Fibroblast of skin of right quadriceps (primary cell): ENCODE measurements at places on chromosomes 2 and 18.

GRCh38 chr18:25299426-25300300 lies 52.3 kb downstream of the ZNF521 start:
- DNase-seq, result peak; percentile 82

- DNase-seq, result no peak
Measured at GRCh38 chr2:98935777-98936352, at the start of gene CRACDL. CRACDL (minus strand) TSS chr2:98936225; CDS start chr2:98846800, 89,425 bp downstream.

DNA sequence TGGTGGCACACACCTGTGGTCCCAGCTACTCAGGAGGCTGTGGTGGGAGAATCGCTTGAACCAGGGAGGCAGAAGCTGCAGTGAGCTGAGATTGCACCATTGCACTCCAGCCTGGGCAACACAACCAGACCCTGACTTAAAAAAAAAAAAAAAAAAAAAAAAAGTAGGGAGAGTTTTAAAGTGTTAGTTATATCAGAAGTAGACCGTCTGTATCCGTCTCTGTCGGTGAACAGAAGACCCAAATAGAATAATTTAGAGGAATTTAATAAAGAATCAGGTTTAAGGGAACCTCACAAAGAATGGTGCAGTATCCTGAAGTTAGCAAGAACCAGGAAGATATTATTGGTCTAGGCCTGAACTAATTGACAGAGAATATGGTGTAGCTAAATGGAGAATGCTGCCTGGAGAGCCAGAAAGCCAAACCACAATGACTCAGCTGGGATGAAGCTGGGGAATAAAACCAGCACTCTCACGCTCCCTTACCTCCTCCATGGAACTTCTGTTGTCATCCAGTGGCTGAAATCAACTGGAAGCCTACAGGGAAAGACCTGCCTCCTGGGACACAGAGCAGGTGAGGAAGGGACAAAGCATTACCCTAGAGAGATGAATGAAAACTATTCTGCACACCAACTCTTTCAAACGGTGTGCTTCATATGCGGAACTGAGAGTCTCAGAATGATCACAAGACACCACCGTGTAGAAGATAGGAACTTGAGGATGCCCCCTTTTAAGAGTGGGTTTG lies 39.1 kb upstream of the PLEKHM3 start:
- DNase-seq, result peak; percentile 90

- DNase-seq, result no peak
Measured at GRCh38 chr2:171651667-171652415, 35.4 kb upstream of the DYNC1I2 start.

DNA sequence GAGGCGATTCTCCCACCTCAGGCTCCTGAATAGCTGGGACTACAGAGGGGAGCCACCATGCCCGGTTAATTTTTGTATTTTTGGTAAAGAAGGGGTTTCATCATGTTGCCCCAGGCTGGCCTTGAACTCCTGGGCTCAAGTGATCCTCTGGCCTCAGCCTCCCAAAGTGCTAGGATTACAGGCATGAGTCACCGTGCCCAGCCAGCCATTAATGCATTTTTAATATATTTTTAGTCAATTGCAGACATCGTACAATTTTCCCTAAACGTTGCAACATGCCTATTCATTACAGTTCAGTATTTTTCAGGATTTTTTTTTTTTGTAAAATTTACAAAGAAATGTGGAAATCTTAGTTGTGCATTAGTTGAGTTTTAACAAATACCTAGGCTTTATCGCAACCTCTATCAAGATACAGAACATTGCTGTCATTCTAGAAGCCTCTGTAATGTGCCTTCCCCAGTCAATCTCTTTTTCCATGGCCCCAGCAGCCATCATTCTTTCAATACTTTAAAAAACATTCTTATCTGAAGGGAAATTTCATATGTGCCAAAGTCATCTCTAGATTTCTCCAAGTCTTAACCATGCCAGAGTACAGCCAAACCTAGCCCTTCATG lies 14.7 kb downstream of the NABP1 start:
- no peak for DNase-seq

GRCh38 chr2:139366681-139367080 lies 586.5 kb upstream of the NXPH2 start:
- no peak for DNase-seq

GRCh38 chr2:73117441-73117840 lies 4.7 kb upstream of the RAB11FIP5 start:
- peak; percentile 28 for DNase-seq

GRCh38 chr2:65314801-65315441 lies 87.3 kb downstream of the ACTR2 start:
- DNase-seq, result no peak

GRCh38 chr2:134238371-134238770 lies 15.5 kb upstream of the MGAT5 start:
- no peak for DNase-seq

- DNase-seq, result peak; percentile 50
Measured at GRCh38 chr2:105248316-105249070, 7.0 kb downstream of the GPR45 start.

GRCh38 chr18:77140439-77141109 lies 8.0 kb upstream of the MBP start:
- DNase-seq, result no peak

DNA sequence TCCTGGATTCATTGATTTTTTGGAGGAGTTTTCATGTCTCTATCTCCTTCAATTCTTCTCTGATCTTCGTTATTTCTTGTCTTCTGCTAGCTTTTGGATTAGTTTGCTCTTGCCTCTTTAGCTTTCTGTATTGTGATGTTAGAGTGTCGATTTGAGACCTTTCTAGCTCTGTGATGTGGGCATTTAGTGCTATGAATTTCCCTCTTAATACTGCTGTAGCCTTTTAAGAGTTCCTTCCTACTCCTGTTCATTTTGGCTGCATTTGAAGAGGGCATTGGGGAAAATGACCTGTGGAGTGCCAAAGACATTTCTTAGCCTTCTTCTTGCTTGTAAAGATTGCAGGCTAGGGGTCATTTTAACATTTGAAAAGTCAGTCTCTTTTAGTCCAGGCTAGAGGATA lies 463.8 kb upstream of the GCFC2 start:
- no peak for DNase-seq

DNA sequence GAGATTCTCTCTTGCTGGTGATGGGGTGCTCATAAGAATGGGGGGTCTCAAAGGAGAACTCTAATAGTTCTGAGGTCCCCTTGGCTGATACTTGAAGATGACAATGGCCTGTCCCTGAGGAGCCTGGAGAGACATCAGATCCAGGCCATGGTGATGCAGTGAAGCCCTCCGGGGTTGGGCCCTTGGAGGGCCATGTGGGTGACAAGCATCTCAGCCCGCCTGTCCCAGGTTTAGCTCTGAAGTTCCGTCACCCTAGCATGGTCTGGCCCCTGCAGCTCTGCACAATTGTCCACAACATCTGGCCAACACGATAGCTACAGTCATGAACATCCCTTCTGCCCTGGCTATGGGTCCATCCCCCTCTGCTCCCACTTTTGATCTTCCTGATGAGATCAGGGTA lies 202.8 kb upstream of the HS6ST1 start:
- DNase-seq, result no peak

GRCh38 chr2:82224301-82224940 lies 1919.9 kb upstream of the LRRTM1 start:
- DNase-seq, result no peak

GRCh38 chr18:66510357-66511045 lies 93.4 kb downstream of the CDH19 start:
- no peak for DNase-seq

GRCh38 chr2:36433311-36434217 lies 78.0 kb downstream of the CRIM1 start:
- peak; percentile 92 for DNase-seq

- DNase-seq, result no peak
Measured at GRCh38 chr2:22326250-22326649, 1058.7 kb upstream of the KLHL29 start.

- no peak for DNase-seq
Measured at GRCh38 chr18:7711495-7711894, 144.4 kb downstream of the PTPRM start.

GRCh38 chr2:39930175-39930917 lies 151.3 kb upstream of the THUMPD2 start:
- DNase-seq, result no peak

DNA sequence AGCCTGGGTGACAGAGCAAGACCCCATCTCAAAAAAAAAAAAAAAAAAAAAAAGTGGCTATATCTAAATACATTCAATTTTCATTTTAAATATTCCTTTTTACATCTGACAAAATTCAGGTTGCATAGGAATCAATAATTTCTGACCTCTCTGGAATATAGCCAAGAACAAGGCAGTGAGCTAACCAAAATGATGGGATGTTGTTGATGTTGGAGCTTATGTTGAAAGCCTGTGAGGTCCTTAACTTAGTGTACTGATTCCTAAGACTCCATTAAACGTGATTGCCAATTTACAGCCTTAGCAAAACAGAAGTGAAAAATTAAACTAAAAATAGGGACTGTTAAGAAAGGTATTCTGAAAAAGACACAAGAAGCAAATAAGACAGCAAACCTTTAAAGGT lies 109.6 kb downstream of the MEP1B start:
- no peak for DNase-seq

DNA sequence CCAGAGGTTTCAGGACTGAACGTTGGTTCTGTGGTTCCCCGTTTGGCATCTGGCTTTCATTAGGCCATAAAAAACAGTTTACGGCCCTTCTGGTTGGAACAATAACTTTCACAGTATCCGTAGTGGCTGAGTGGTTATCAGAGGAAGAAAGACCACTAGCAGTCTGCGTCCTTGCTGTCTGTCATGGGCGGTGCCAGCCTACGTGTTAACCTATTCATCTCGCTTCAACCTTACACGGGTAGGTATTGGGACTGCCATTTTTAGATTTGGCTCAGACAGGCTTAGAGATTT lies 42.6 kb upstream of the ROCK2 start:
- peak; percentile 85 for DNase-seq

DNA sequence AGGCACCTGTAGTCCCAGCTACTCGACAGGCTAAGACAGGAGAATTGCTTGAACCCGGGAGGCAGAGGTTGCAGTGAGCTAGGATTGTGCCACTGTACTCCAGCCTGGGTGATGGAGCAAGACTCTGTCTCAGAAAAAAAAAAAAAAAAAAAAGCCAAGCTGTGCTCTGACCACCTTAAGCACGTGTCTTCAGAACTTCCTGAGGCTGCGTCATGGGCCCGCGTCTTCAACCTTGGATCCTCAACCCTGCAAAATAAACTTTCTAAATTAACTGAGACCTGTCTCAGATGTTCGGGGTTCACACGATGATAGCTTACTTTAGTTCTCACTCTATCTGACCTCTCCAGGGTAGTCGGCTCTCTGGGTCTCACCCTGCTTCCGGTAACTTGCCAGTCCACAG lies 65.8 kb upstream of the CABLES1 start:
- DNase-seq, result no peak

GRCh38 chr2:218129458-218130135 lies 3.8 kb downstream of the CXCR2 start:
- DNase-seq, result no peak
